CD4-positive, alpha-beta T cell treated with Interleukin-12 subunit alpha and Interleukin-12 subunit beta, for 1 hour (primary cell): ENCODE measurements at places on chromosomes 1 and 21.

- DNase-seq = no peak
Measured at GRCh38 chr1:113275691-113276090, 114.6 kb upstream of the MAGI3 start.

- no peak for DNase-seq
Measured at GRCh38 chr21:33750017-33750416, 107.7 kb downstream of the ITSN1 start.

DNA sequence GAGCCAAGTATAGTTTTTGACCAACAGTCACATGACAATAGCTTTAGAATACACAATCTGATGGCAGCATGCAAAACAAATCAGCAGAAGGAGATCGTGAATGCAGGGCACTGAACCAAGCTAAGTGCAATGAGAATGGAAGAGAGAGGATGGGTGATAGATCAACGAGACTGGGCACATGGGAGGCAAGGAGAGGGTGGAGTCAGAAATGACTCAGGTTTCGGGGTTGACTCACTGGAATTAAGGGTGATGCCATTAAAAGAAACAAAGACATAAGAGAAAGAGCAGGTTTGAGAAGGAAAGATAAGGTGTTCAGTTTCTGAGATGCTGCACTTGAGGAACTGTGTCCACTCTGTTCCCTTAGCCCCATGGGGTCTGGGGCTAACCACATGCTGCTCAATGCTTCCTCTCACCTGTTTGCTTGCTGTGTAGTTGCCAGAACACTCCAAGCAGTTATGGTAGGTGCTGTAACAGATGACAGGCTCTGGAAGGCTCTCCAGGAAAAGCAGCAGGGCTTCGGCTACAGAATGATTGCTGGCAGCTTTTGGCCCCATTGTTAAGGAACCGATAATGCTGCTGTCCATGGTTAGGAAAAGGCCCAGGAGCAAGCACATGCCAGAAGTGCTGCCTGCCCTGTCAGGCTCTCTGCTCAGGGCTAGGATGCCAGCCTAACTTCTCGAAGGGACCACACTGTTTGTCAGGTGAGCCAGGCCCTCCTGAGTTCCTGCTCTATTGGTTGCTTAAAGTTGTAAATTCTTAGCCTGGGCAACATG, 6.1 kb upstream of the MTF1 start:
- DNase-seq = no peak

GRCh38 chr1:42333662-42334239, 1.3 kb downstream of the FOXJ3 start:
- no peak for DNase-seq

DNA sequence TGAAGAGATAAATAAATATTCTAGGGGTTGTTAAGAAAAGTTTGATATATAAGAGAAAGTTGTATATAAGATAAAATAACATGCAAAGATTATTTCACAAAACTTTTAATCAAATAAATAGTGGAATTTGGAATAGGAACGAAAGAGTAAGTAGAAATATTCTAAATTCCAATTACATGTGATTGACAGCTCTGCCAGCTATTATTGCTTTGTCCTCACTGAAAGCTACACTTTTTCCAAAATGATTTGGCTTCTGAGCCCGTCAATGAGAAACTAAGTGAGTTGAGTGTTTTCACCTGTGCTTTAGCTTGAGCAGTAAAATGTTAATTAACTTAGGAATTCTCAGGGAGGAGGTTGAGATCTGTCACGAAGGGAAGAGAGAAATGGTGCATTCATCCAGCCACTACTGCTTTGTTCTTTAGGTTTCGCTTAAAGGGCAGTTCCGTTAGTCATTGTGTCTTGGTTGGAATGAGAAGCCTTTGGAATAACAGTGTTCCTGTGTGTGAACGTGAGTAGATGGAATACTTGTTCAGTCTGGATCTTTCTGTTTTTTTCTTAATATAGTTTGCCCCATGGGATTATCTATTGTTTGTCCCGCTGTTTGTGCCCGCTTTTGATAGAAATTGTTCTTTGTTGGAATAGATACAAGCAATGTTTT, 63.3 kb upstream of the CR1L start:
- DNase-seq = no peak

GRCh38 chr1:111204983-111205713, 4.7 kb upstream of the DENND2D start:
- DNase-seq = no peak

DNA sequence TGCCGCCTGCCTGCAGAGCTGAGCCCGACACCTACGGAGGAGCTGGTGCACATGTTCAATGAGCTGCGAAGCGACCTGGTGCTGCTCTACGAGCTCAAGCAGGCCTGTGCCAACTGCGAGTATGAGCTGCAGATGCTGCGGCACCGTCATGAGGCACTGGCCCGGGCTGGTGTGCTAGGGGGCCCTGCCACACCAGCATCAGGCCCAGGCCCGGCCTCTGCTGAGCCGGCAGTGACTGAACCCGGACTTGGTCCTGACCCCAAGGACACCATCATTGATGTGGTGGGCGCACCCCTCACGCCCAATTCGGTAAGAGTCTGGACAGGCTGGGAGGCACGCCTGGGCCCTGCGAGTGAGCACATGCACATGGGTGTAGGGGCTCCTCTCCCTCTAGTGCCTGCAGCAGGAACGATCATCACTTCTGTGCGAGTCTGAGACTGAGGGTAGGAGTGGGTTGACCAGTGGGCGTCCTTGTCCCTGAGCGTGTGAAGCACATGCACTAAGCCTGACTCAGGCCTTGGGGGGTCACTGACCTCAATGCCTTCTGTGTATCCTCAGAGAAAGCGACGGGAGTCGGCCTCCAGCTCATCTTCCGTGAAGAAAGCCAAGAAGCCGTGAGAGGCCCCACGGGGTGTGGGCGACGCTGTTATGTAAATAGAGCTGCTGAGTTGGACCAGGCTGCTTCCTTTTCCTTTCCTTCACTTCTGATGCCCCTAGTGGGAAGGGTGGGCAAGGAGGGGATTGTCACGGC, 6.9 kb downstream of the DMAP1 start:
- no peak for DNase-seq
